ENCODE measurements at places on chromosomes 13 and 19.

DNA sequence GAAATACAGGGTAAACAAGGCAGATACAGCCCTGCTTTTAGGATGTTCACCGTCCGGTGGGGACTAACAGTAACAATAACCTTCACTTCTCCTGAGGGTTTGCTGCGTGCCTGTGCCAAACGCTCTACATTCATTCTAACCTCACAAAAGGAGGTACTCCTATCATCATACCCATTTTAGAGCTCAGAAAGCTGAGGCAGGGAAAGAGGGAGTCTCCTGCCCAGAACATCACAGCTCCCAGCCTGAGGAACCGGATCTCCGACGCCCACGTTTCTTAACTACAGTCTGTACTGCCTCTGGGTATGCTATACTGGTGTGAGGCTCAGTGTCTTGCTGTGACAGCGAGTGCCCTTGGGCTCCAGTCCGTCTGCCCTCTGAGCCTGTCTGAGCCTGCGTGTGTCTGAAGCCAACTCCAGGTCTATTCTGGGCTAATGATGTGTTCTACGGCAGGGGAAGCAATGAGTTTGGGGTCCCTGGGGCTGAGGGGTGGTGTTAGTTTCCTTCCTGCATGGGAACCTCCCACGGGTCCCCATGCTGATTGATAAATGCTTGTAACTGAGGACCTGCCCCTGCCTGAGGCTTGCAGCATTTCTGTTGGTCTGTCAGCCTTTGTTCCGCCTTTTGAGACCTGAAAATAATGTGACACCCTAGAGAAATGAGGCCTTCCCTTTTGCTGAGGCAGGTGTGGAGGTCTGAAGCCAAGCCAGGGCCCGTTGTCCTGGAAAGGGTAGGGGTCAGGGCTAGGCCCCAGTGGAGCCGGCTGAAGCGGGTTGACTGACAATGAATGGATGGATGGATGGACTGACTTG, 4.9 kb downstream of the LIPE start:
- DNase-seq = no peak

- DNase-seq = no peak
Measured at GRCh38 chr13:79604752-79605151, 123.8 kb downstream of the NDFIP2 start.

- DNase-seq = no peak
Measured at GRCh38 chr13:111947026-111947810, 119.7 kb upstream of the SOX1 start.

DNA sequence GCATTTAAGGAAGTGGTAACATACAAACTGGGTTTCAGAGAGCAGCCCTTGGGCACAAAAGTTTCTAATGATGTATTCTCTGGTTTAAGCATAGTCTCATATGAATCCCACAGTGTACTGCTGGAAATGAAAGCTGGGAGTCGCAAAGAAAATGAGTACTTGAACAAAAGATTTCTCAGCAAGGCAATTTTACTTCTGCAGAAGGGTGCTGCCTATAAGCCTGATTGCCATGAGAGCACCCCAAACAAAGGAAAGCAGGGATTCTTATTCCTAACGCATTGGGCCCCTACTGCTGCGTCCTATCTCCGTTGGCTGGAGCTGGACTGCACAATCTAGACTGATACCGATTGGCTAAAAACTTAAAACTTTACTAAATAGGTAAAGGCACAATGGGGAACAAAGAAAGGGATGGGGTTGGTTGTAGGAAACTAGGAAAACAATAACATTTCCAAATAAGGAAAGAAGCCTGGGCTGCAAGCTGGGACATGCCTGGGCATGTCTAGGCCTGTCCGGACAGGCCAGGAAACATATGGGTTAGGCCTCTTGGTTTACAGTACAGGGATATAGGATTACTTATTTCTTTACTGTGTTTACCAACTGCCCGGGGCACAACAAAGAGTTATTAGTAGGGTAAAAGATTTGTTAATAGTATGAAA, 27.4 kb upstream of the VN1R4 start:
- no peak for DNase-seq

GRCh38 chr19:16293118-16294091, 31.2 kb upstream of the KLF2 start:
- DNase-seq = peak; percentile 7

DNA sequence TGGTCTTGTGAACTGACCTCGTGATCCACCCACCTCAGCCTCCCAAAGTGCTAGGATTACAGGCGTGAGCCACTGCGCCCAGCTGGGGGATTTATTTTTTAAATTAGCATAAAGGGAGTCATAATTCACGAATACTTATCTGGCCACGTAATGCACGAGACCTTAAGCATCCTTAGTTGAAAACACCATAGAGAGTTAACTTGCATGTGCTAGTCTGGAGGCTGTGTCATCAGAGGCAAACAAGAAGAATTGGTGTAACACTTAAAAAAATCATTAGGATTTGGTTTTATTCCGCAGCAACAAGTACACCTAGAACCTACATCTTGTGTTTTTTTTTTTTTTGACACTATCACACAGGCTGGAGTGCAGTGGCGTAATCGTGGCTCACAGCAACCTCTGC, 19.1 kb downstream of the KLF5 start:
- DNase-seq = no peak

DNA sequence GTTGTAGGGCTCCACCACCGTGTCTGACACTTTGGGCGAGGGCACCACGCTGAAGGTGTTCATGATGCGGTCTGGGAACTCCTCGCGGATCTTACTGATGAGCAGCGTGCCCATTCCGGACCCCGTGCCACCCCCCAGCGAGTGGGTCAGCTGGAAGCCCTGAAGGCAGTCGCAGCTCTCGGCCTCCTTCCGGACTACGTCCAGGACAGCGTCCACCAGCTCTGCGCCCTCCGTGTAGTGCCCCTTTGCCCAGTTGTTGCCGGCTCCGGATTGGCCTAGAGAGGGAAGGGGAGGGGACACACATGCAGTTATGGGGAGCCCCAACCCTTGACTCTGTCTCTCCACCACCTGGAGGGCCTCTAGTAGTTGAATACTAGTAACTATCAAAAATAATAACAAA, 6.2 kb downstream of the TUBB4A start:
- no peak for DNase-seq

DNA sequence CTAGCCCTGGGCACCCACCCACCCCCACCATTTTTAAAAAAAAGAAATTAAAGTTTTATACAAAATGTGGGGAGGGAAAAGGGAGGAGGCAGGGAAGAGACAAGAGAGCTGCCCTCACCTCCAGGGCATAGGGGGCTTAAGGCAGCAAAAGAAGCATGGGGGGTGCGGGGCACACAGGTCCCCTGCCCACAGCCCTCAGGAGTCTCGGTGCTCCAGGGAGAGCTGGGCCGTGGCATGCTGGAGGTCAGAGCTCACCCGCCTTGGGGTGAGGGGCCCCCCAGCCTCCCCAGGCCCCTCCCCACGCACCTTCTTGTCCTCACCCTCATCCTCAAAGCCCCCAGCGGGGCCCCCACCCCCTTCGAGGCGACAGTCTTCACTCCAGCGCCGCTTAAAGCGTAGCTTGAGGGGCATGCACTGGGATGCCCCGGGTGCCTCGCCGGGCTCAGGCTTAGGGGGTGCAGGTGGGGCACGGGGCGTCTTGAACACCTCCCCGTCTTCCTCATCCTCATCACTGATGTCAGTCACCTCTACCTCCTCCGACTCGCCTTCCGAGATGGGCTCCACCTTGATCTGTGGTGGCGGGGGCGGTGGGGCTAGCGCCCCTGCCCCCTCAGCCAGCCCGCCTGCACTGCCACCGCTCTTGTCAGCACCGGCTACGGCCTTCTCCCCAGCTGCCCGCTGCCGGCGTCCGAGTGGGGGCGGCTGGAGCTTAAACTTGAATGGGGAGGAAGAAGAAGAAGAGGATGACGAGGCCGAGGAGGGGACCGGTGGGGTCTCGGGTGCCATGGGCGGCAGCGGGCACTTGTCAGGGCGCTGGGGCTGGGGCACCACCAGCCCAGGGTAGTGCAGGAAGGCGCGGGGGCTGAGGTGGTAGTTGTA, 6.1 kb upstream of the GSK3A start:
- no peak for DNase-seq

DNA sequence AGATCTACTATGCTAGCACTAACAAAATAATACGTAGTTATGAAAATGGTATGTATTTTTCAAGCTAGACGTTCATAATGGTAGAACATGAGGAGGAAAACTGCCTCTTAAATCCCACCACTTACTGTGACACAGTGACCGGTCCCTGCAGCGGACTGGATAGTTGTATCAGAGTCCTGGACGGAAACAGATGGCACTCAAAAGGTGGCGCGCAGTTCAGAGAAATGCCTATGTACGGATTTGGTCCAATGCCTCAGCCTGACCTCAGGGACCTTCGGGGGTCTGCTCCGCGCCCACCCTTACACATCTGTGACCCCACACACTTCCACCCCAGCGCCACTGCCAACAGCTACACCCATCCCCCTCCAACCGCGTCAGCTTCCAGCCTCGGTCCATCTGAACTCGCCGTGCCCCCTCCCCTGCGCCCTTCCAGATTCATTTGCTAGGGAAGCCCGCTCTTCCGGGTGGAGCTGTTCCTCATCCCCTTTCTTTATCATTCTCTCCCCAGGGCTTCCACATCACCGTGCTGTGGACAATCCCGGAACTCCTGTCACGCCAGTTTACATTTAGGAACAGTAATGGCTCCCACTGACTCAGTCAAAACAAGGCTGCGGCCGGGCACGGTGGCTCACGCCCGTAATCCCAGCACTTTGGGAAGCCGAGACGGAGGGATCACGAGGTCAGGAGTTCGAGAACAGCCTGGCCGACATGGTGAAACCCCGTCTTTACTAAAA, 792 bp upstream of the LENG8 start:
- DNase-seq = no peak

DNA sequence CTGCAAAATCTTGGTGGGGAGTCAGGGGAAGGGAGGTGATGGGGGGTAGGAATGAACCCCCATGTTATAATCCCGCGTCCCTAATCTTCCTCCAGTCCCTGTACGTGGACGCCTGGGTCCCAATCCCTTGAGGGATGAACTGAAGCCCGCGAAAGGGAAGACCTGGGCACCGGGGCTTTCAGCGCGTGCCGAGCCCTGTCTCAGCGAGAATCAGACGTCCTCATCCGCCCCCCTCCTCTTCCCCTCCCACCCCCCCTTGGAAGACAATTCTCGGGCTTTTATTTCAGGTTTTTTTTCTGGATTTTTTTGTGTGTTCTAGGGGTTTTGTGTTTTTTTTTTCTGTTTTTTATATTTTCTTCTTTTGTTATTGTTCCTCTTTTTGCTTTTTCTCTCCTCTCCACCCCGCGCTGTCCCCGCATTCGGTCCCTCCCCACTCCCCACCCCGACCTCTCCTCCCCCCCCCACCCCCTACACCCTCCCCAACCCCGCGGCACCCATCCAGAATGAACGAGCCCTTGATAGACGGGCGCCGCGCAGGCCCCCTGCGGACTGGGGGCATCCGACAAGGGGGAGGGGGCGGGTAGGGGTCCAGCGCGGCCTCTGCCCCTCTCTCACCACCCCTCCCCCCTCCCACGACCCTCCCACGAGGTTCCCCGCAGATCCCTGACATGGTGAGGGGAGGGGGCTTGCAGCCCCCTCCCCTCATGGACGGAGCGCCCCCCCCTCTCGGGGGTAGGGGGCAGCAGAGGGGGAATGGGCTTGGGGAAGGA, 10.3 kb downstream of the C19orf81 start:
- DNase-seq = no peak

DNA sequence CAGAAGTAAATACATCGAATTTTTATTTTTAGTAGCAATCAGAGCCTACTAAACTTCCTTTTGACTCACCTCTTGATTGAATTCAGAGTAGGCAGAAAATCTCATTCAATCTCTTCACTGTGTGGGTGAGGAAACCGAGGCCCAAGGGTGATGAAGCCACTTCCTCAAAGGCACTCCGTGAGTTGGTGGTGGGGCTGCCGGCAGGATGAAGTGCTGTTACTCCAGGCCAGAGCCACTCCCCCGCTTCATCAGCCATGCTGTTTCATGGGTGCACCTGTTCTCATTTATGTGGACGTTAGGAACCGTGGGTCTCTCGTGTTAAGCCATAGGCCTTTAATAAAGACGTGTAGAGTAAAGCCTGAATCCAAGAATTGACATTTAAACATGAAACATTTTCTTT, 13.2 kb downstream of the ING1 start:
- DNase-seq = no peak

DNA sequence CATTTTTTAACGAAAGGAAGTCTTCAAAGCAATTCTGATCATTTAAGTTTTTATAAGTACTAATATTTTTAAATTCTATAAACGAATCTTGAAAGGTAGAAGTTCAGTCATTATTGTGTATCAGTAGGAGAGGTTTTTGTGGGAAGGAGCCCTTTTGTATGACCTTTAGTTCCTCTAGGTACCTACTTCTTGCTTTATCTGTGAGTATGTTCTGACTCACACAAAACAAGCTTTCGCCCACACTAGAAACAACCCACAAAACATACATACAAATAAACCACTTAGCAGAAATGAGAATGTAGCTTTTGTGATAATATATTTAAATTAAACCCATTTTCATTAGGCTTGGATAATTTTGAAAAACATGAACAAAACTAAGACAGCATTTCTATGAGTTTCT, 27.8 kb downstream of the ERCC5 start:
- no peak for DNase-seq

GRCh38 chr19:45815481-45816216, 541 bp upstream of the RSPH6A start:
- no peak for DNase-seq

- no peak for DNase-seq
Measured at GRCh38 chr19:16850133-16850532, 20.9 kb downstream of the SIN3B start.

- DNase-seq = no peak
Measured at GRCh38 chr19:45351401-45351952, 10.9 kb downstream of the KLC3 start.

DNA sequence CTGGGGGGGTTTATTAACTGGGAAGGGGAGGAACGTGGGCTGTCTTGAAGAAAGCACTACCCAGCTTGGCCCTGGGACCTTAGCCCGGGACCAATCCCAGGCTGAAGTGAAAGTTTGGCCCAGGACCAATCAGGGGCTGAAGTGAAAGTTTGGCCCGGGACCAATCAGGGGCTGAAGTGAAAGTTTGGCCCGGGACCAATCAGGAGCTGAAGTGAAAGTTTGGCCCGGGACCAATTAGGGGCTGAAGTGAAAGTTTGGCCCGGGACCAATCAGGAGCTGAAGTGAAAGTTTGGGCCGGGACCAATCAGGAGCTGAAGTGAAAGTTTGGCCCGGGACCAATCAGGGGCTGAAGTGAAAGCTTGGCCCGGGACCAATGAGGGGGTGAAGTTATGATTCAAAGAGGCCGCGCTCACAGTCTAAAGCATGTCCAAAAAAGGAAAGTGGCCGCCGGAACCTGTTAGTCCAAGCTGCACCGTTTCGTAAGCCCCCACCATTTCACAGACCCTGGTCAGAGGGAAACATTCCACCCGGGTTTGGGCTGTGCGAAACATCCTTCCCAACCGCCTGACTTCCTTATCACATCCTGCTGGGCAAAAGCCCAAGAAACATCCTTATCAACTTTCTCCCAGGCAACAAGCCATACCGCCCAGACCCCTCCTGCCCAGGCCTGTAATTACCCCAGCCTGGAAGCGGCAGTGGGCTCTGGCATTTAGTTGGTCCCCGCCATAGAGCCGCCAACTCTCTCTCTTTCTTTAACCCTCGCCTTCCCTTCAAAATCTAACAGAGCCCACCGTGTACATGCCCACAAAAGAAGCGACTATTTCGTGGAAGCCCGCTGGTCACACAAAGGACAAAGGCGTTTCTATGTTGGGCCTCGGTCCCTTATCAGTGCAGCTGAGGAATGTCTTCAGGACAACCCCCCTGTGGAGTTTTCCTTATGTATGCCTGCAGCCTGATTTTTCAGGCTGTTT, 1.1 kb downstream of the ZNF850 start:
- no peak for DNase-seq

- no peak for DNase-seq
Measured at GRCh38 chr13:30685320-30685859, 50.0 kb upstream of the ALOX5AP start.

GRCh38 chr13:98143601-98144026, 720 bp downstream of the FARP1 start:
- no peak for DNase-seq

Measured in NCI-H460 (cell line).